Fibroblast of skin of right biceps (primary cell): ENCODE measurements at places on chromosomes 5 and 9.

- no peak for DNase-seq
Observed at GRCh38 chr5:160494451-160494850, 72.8 kb downstream of the PTTG1 start.

GRCh38 chr5:661891-662750 is 31.0 kb downstream of the TPPP start:
- no peak for DNase-seq

- DNase-seq = peak; percentile 40
Observed at GRCh38 chr9:105333076-105333475, 88.6 kb downstream of the SLC44A1 start.

GRCh38 chr5:97131921-97132320 is 10.5 kb downstream of the LIX1 start:
- DNase-seq = no peak

DNA sequence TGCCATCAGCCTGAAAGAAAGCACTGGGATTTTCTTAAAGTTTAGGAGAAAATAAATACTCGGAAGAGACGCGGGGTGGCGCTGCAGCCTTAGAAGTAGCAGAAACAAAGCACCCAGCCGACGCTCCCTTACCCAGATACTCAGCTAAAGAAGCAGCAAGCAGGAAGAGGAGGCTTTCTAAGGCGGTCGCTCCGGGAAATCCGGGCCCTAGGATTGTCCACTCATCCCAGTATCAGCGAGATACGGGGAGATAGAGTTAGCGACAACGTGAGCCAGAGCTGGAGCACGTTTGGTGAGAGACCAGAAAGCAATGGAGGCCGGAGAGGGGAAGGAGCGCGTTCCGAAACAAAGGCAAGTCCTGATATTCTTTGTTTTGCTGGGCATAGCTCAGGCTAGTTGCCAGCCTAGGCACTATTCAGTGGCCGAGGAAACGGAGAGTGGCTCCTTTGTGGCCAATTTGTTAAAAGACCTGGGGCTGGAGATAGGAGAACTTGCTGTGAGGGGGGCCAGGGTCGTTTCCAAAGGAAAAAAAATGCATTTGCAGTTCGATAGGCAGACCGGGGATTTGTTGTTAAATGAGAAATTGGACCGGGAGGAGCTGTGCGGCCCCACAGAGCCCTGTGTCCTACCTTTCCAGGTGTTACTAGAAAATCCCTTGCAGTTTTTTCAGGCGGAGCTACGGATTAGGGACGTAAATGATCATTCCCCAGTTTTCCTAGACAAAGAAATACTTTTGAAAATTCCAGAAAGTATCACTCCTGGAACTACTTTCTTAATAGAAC is at the start of gene PCDHB2:
TSS of gene PCDHB2 (plus strand) at position 135 of the 782 bp plus-strand sequence. CDS start at position 311, 176 bp downstream.
- DNase-seq = peak; percentile 67

- DNase-seq = no peak
Observed at GRCh38 chr5:352639-353611, 31.4 kb downstream of the AHRR start.
